NCI-H446 (cell line): ENCODE measurements at places on chromosomes 12 and 14.

DNA sequence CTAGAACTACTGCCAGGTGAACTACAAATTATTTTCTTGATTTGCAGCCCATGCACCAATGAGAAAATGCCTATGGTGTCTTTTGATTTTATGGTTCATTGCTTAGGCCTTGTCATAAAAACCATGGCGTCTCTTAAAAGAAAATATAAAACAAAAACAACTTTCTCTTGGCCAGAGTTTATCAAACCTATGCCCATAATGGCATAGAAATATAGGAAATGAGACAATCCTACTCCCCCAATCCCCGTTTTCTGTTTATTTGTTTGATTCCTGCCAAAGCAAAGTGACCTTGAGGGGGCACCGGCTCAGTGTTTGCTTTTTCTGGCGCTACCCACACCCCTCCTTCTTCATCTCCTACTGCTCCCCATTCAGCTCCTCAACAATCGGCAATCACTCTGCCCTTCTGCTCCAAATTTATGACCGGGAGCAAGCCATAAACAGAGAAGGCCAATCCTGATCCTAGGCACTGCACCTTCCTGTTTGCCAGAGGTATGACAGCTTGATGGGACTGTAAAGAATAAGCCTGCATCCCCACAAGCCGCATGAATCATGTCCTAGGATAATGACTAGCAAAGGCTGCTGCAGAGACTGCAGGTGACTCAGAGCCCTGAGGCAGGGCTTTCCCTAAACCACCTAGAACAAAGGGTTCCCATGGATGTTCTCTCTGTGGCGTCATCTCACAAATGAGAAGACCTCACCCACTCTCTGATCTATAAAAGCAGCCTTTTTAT, 874.9 kb downstream of the NRXN3 start:
- no peak for DNase-seq

DNA sequence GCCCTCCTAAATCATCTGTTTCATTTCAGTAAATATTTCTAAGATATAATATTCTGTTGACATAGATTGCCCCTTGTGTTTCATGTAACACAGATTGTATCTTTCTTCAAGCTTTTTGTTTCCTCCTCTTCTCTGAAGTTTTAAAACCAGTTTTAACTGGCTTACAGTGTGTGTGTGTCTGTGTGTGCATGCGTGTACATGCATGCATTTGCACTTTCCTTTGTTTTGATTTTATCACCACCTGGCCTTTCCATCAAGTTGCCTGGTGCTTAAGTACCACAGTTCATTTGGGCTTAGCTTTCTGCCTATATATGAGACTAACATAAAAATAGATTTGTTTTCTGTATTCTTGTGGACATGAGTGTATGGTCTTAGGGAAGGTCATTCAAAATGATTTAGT, 31.9 kb downstream of the ETNK1 start:
- no peak for DNase-seq

- no peak for DNase-seq
Observed at GRCh38 chr12:22722081-22722480, 97.1 kb downstream of the ETNK1 start.

DNA sequence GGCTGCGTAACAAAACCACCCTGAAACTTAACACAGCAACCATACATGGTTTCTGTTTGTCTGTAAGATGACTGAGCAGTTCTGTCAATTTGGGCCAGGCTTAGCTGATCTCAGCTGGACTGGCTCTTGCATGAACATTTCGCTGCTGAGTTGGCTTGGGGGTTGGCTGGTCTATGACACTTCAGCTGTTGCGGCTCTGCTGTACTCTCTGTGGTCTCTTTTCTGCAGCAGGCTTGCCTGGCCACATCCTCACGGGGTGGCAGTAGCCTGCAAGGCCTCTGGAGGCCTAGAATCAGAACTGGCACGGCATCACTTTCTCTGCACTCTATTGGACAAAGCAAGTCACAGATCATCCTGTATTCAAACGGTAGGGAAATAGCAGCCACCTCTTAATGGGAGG, 216.2 kb downstream of the BCL11B start:
- no peak for DNase-seq

DNA sequence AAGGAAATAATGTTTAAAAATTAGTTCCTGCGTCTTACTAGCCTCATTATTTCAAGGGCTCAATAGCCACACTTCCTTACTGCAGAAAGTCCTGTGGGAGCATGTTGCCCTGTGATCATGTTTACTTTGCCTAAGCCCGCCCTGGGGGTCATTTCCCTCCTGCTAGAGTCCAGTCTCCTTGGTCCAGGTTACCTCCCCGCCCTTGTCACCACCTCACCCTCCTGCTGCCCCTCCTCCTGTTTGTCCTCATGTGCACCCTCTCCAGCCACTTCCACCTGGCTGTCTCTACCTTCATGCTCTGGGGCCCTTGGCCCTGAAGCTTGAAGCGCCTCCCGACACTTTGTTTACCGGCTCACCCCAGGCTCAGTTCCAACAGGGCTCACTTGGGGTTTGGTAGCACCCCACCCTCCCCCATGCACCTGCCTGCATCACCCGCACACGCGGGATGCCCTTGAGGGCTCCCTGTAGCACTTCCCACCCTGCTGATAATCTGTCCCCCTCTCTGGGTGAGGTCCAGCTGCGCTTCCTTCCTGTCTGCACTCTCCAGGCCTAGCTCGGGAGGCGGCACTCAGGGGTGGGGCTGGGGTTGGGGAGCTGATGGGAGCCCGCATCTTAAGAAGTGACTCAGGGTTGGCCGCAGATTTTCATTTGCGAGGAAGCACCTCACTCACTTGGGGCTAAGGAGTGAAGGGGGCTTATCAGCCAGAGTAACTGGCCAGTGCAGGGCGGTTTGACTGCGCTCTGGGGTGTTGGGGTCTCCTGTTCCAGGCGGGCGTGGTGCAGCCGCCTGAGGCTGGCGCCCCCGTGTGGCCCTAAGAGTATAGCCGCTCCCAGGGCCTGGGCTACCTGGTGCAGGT, 40.1 kb downstream of the SMIM41 start:
- no peak for DNase-seq

GRCh38 chr14:69328317-69328716, 68.4 kb downstream of the GALNT16 start:
- DNase-seq, result no peak
